IPS-NIHi11 (cell line): ENCODE measurements at places on chromosomes 7 and 10.

DNA sequence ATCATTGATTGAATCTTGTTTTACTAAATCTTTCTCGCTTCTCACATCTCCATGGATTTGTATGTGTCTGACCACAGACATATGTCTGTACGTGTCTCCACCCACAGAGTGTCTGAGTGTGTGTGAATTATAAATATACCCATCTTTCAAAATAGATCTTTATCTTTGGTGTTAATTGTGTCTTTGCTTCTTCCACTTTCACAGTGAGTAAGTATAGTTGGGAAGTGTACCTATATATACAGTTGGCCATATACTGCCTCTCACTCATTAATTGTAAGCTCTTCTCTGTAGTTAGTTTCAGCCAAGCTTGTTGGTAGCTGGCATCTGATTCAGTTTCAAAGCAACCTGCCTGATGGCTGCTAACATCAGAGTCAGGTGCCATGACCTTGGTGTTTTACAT is 18.4 kb downstream of the EEPD1 start:
- DNase-seq = no peak

GRCh38 chr7:7486362-7486761 is 49.3 kb downstream of the COL28A1 start:
- no peak for DNase-seq

DNA sequence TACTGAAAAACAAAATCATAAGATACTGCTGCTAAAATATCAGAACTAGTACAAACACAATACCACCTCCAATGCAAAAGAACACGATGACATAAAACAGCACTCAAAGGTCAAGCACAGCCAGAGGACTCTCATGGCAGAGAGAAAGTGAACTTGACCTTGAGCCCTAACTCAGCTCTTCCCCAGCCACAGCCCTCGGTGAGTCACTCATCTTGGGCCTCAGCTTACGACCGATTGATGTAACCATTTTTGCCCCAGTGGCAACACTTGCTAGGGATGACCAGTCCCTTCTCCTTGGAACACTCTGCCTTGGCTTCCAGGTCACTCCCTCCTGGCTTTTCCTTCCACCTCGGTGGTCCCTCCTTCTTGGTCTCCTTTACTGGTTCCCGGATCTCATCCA is 77.8 kb downstream of the JAZF1 start:
- no peak for DNase-seq

GRCh38 chr7:80719261-80719660 is 80.8 kb downstream of the CD36 start:
- no peak for DNase-seq

DNA sequence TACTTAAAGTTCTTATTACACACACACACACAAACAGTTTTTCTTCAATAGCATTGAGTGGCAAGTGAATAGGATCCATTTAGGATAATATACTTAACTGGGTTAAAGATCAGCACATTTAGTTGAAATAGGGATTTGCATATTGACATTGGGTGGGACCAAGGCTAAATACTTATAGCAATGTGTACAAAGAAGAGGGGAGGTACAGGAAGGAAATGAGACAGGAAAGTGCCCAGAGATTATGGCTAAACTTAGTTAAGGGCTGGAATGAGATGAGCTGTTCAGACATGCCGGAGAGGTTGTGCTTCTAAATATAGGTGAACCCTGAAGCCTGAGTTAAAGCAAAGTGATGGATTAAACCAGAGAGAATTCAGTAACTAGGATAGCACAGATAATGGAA is 95.1 kb downstream of the LSMEM1 start:
- DNase-seq = no peak

- DNase-seq = no peak
Measured at GRCh38 chr7:48045195-48045765, 9.9 kb downstream of the C7orf57 start.

DNA sequence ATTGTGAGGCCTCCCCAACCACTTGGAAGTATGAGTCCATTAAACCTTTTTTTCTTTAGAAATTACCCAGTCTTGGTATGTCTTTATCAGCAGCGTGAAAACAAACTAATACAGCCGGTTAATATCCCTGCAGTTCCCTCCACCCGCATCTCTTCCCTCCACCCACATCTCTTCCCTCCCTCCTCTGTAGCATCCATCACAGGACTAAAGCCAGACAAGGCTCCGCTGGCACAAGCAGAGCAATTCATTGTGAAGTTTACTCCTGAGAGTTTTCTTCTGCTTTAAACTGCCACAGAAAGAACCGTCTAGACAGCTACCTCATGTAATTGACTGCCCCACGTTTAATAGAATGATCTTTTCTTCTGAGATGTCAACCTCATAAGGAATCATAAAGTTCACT is 131.5 kb downstream of the KIAA1217 start:
- no peak for DNase-seq

DNA sequence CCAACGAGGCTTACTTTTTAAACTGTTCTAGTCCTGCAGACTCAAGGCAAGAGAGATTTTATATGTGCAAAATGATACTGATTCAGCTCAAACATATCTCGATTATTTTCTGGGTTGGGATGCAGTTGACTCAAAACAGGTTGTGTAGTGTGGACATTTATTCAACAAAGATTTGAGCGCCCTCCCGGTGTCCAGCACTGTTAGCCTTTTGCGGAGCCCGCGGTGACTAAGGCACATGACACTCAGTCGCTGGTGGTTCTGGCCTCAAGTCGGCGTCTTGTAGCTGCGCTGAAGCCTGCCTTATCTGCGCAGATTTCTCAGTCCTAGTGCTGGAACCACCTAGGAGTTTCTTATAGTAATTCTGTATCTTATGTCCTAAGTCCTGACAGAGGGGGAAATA is 938 bp upstream of the CADPS2 start:
- peak; percentile 29 for DNase-seq

DNA sequence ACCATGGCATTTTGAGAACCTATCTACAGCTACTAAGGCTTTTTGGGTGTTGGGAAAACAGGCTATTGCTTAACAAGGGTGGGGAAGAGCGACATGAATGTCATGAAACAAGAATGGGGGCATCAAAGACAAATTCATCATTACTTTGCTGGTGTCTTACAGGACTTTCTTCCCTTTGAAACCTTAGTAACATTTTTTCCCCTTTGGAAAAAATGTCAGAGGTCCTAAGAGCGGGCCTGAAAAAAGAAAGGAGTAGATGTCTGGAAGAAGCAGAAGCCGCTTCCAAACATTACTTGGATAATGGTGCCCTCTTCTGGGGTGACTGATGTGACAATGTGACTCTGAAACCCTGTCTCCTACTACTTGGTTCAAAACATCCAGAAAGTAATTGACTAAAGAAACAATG is 3.8 kb upstream of the DDX50 start:
- DNase-seq = peak; percentile 54

DNA sequence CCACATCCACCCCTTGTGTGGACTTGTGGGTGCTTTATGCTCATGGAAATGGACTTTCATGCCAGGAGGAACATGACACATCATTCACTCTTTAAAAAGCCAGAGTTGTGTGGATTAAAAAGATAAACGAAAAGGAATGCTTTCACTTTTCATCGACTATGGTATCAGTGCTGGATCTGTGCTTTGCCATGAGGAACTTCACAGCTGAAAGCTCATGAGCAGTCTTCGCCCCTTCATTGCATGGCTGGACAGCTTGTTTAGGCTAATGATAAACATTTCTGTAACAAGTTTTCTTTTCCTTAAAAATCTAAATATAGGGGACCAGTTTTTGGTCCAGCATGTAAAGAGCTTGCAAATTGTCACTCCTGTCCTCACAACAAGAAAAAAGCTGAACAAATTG is 173.6 kb upstream of the NPS start:
- no peak for DNase-seq

- DNase-seq = peak; percentile 52
Measured at GRCh38 chr7:105014693-105015389, 836 bp downstream of the KMT2E start.

DNA sequence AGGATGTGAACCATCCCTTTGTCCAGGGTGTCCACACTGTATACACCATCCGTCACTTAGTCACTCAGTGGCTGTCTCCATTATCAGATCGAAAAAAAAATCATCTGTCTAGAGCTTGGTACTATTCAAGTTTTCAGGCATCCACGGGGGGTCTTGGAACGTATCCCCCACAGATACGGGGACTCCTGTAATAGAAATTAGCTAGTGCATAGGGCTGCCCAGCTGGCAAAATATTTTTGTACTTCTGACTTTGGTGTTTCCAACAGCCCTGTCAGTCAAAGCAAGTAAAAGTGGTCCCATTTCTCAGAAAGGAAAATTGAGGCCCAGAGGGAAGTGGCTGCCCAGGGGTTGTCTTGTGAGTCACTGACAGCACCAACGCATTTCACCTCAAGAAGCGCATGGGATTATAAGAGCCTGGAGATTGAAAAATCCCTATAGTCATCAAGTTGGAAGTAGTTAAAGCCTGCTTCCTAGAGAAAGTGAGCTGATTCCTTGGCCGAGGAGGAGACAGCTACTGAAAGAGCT is 52.1 kb upstream of the SLC29A3 start:
- DNase-seq = no peak

- no peak for DNase-seq
Measured at GRCh38 chr7:140200061-140200989, 23.5 kb upstream of the KDM7A start.

- peak; percentile 87 for DNase-seq
Measured at GRCh38 chr7:21542891-21543527, at the start of gene DNAH11. Gene DNAH11, plus strand, starts transcription at chr7:21543039. Its CDS starts 207 bp downstream, at chr7:21543246.

- DNase-seq = peak; percentile 63
Measured at GRCh38 chr7:22193450-22193983, 163.4 kb downstream of the RAPGEF5 start.

DNA sequence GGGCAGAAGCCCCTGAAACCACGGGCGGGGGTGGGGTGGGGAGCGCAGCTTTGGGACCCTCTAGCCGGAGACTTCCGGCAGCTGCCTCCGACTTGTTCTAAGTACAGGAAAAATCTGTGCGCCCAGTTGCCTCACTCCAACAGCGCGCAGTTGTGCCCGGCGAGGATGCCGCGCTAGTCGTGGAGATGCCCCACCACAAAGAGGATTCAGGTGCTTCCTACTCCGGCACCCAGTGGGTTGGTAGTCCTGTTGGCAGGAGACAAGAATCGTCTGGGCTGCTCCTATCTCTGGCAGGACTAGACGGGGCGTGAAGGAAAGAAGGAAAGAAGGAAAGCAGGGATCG is 465 bp upstream of the NPY start:
- DNase-seq = no peak

DNA sequence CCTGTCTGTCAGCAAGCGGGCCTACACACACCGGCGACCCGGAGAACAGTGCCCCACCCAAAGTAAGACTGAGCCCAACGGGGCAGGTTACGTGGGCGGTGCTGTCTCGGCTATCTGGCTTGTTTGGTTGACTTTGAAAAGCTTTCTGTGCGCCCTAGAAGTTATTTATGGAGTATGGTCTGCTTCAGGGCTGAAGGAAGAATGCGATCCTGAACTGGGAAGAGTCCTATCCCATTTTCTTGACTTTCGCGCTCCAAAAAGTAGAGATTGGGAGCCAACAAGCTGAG is 1.5 kb downstream of the INA start:
- no peak for DNase-seq

DNA sequence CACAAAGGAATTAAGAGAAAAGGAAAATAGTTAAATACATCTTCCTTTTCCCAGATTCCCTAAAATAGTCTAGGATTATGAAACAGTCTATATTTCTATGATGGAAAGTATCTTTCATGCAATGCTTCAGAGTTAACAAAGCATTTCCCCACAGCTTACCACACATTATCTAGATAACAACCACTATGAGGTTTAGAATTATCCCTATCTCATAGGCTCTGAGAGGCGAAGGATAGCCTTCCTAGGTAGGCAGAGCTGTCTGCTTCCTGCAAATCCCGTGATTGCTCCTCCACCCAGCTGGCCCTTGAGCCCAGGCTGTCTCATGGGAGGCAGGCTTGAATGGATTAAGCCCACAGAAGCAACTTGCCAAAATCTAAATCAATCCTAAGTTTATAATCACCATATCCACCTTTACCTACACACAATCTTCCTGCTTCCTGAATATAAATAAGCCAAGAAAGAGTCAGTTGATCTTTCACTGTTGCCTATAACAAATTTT is 321.4 kb upstream of the AOAH start:
- no peak for DNase-seq

DNA sequence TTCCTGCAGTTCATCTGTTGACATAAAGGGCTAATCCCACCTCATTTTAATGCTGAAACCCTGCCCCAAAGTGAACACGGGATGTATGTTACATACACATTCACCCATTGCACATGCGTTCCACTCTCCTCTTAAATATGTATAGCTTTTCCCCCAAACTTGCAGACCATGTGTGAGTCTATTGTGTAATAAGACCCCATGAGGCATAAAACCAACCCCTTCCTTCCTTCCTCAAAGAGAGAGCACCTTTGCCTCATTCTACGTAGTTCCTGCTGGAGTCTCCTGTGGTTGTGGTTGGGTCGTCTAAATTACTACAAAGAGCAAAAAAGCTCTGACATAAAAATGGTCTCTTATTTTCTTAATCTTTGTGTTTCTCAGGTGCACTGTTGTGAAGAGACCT is 345.7 kb upstream of the KLF6 start:
- no peak for DNase-seq

- DNase-seq = no peak
Measured at GRCh38 chr10:127351542-127351941, 155.2 kb upstream of the INSYN2A start.

DNA sequence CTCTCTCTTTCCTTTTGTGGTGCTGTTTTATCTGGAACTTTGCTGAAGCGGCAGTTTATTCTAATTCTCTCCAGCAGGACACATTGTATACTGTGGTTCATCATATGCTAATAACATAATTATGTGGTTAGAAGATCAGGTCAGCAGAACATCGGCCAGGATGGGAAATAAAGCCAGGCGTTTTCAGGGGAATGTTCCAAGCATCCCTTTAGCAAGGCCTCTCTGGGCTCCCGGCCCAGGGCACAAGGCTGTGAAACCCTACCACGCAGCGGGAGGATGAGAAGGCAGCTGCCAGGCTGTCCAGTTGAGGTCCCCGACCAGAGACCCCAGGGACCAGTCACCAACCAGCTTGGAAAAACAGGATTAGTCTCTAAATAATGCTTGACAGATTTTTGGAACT is 112.2 kb upstream of the GALNT17 start:
- DNase-seq = no peak

GRCh38 chr10:43308515-43308914 is 41.6 kb upstream of the RASGEF1A start:
- no peak for DNase-seq

GRCh38 chr10:132787495-132788179 is 1.7 kb upstream of the NKX6-2 start:
- peak; percentile 86 for DNase-seq
